Brain pericyte (primary cell): ENCODE measurements at places on chromosomes 3 and 15.

DNA sequence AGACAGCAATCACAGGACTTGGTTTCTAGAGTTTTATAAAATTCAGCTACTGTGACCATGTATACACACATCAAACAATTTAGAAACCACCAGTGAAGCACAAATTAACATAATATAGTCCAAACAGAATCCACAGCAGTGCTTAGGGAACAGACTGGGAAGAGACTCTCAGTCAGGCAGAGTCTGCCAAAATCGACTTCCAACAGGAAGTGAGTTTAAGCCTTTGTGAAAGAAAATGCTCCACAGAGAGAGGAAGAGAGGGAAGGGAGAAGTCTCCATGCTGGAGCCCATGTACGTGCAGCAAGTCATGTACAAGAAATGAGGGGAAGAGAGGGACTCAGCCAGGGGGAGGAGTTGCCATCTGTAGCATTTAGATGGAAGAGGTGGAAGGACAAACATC lies 172.6 kb downstream of the IL5RA start:
- no peak for DNase-seq

- no peak for DNase-seq
These were observed 592.8 kb downstream of the FOXP1 start for GRCh38 chr3:70990723-70991122.

DNA sequence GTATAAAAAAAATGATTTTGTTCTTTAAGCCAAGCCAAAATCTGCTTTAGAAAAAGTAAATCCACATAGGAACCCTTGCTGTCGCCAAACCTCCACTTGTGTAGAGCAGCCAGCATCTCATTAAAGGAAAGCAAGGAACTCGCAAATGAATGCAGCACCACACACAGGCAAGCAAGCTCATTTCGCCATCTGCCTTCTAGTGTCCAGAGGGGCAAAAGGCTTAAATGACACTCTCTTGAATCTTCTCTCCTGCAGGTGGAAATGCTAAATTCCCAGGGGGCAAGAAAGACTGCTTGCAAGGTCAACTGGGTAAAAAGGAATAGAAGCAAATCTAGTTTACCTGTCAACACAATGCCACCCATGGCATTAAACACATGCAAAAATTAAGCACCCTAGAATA lies 2.4 kb downstream of the MB21D2 start:
- DNase-seq: no peak

DNA sequence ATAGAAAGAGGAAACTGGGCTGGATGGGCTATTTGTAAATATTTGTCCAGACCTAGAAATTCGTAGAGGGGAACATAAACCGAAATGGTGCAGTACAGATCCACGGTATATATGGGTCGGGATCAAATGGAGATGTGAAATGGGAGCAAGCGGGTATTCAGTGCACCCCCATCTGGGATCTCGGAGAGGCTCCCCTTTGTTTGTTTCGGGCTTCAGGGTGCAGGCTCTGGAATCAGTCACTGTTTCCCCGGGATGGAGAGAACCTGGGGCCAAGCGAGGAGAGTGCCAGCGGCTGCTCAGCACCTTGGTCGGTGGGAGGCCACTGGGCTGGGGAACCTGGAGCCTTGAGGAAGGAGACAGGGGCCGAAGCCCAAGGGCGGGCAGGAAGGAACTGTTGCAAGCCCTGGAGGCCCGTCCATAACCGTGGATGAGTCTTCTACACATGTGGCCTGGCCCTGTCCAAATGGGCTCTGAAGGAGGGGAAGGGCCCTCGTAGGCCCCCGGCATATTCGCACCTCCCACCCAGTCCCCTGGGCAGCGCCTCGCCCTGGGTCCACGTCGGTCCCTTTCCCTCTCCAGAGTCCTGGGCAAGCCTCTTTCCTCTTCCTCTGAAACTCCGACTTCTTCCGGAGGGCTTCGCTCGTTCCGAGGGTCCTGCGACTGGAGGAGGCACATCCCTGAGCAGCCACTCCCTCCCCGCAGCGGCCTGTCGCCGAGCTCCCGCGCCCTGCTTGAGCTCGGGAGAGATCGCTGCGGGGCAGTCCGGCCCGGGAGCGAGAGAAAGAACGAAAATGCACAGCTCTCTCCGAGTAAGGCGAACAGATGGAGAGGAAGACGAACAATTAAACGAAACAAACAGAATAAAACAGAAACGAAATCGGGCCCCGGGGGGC lies 3.0 kb downstream of the ISL2 start:
- no peak for DNase-seq

DNA sequence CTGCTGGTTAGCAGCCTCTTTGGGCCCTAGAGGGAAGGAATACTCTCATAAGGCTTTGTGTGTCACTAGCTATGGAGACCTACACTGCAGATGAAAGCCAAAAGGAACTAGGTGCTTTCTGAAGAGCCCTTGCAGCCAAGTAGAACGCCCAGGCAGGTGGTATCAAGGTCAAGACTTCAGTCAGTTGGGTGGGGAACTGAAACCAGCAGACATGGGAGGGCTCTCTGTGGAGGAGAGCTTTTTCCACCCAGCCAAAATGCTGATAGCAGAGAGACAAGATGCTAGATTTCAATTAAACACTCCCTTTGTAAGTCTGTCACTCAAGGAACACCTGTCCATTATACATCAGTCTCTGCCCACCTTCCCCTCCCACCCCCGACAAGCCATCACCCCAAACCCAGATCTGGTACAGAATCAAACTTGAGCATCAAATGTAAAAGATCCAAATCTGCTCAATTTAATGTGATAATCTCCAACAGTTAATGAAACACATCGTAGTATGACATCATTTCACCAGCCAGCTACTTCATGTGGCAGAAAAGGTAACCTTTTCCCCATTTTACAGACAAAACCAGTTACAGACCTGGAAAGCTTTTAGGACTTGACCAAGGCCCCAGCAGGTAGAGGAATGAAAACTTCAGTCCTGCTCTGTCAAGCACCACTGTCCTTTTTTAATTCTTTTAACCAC lies 14.6 kb downstream of the MRPS25 start:
- no peak for DNase-seq

DNA sequence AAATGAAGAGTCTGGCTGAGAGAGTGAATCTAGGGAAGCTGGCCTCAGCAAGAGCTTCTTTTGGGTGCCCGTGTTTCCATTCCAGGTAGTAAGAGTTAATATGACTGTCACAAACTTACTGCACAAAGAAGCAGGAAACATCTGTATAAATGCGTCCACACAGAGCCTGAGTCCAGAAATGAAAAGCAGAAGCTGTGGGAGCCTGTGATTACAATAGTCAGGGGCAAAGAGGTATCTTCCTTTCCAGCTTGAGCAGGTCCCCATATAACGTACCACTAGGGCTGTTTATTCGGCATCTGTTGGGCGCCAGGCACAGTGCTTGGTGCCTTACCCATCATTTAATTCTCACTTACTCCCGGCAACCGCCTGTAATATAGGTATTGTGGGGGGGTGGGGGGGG lies 40.5 kb upstream of the B3GNT5 start:
- DNase-seq: no peak

DNA sequence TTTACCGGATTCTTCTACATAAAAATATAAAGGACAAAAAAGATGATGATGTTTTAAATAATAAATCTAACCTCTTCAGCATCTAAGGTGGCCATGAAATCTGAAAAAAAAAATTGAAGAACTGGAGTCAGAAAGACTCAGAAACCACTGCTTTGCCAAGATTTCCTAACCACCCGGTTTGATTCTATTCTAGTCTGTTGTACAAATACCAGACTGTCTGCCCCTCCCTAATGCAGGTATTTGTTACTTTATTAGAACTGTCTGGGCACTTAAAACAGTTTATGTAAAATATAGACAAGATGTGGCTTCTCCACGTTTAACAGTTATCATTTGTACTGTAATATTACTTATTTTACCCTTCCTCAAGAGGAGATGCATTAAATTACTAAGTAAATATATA lies 48.8 kb downstream of the UACA start:
- no peak for DNase-seq

GRCh38 chr3:49428752-49429080 lies 408 bp downstream of the NICN1 start:
- no peak for DNase-seq

GRCh38 chr3:30349507-30349906 lies 256.9 kb upstream of the TGFBR2 start:
- DNase-seq: no peak

DNA sequence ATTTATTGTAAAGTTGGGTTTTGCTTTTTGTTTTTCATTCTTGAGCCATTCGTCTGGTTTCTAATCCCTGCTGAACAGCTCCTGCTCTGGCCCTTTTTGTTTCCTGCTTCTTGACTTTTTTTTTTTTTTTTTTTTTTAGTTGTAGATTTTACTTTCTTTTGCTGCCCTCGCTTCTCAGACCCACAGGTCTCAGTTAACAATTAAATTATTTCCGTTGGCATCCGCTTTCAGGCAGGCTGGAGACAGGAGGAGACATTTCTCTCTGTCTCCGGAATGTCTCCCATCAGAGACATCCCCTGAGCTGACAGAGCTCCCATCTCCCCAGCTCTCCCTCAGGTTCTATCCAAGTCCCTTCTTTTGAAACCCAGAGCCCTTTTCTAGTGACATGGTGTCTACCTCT lies 68.6 kb downstream of the SLC6A6 start:
- DNase-seq: no peak

- DNase-seq: no peak
These were observed 57.5 kb upstream of the KLF13 start for GRCh38 chr15:31268911-31269784.

DNA sequence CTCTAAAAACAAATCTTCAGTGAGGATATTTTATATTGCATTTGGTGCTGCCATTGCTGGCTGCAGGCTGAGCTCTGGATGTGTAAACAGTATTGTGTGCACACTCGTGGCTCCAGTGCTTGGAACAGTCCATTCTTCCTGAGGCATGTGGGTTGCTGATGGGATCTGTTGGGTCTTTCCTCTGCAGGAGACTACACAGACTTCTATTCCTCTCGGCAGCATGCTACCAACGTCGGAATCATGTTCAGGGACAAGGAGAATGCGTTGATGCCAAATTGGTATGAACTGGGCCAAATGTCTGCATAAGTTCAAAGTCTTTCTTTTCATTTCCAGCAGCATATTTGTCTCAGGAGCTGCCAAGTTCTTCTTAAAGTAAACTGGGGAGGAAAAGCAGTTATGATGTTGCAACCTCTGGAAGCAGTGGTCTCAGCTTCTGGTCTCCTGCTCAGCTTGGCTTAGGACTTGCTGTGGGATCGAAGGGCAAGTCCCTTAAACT lies 9.3 kb downstream of the FAH start:
- no peak for DNase-seq

GRCh38 chr15:93478947-93479346 lies 389.9 kb upstream of the RGMA start:
- no peak for DNase-seq

DNA sequence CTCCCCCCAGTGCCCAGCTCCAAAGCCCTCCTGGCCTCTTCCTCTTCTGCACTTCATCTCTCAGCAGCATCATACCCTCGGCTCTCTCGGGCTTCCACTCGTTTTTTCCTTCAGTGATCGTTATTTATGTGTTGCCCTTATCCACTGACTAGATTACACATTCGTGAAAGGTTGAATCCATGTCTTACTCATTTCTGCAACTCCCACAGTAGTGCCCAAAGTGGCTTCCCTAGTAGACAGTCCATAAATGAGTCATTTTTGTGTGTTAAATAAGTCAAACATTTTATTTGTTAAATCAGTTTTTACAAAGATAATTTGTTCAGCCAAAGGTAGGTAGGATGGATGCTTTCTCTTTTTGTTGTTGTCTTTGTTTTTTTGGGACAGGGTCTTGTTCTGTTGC lies 87.4 kb downstream of the CRTC3 start:
- no peak for DNase-seq

DNA sequence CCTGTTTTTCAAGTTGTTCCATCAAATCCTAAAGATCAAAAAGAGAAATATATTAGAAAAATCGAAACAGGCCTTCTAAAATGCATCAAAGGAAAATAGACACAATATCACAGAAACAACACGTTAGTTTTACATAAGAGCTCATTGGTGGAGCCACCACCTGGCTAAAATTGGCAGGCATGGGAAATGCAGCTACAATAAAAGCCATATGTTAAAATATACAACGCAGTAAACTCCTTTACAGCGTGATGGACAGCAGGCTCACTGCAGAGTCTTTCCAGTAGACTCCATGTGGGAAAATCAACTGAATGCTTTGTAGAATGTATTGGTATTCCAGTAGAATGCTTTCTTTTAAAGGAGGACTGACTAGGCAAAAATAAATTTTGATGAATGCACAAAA lies 40.9 kb upstream of the MYO5C start:
- no peak for DNase-seq

DNA sequence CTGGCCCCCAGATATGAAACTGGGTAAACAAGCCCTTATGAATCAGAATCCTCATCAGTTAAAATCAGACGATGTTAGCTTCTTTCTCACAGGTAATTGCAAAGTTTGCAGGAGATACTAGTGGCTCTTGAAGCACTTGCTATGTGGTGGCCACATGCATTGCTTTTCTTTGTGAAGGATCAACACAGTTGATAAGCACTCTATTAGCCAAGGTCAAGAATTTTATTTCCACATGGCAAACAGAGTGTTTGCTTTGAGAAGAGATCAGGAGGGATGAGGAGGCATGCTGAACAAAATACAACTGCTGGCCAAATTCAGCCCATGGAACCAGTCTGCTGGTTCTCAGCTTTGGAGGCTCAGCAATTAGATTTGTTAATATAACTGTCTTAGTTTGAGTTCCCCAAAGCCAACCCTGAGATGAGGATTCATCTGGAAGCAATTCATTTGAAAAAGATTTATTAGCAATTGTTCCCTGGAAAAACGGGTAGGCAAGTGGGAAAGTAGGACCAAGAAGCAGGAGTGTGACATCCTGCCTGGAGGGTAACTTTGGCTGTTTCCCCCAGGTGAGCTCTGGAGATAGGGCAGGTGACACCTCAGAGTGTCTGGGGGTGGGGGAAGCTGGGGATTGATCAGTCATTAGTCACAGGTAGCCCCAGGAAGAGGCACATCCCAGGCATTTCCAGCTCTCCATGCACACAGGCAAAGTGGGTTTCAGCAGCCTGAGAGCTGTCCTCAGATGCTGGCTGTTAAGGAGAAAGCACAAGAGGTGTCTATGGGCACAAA lies 180.3 kb downstream of the ABHD5 start:
- no peak for DNase-seq

DNA sequence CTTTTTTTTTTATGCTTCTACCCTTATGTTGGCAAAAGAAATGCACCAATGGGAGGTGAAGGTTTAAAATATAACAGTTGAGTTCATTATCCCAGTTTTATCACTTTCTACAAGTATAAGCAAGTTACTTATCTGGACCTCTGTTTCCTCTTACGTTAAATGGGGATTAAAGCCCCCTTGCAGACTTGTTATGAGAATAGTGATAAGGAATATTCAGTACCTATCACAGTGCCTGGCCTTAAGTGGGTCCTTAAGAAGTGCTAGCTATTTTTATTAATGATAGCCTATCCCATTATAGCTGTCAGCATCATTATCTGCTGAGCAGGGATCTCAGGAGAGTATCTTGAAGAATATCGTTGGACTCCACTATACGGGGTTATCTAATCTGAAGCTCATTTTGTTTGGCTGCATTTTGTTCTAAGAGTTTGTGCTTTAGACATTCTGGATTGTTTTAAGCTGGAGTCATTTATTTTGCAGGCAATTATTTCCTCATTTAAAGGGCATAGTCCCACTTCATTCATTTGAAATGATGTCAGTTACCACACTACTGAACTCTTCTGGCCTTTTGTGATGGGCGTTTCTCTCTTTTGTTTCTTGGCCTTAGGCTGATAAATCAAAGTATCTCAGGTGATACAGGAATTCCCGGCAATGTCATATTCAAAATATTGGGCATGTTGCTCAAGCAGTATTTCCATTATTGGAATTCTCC lies 28.8 kb downstream of the RAB8B start:
- DNase-seq: no peak
